Hematopoietic multipotent progenitor cell treated with erythropoietin and hydrocortisone succinate and interleukin-3 and kit ligand, for 15 days (in vitro differentiated cells): ENCODE measurements at places on chromosomes 6 and 20.
A peak's percentile ranks its signal among the peaks of the same experiment; 100 is the strongest.

GRCh38 chr6:152471456-152472265 lies 165.5 kb downstream of the SYNE1 start:
- no peak for DNase-seq

DNA sequence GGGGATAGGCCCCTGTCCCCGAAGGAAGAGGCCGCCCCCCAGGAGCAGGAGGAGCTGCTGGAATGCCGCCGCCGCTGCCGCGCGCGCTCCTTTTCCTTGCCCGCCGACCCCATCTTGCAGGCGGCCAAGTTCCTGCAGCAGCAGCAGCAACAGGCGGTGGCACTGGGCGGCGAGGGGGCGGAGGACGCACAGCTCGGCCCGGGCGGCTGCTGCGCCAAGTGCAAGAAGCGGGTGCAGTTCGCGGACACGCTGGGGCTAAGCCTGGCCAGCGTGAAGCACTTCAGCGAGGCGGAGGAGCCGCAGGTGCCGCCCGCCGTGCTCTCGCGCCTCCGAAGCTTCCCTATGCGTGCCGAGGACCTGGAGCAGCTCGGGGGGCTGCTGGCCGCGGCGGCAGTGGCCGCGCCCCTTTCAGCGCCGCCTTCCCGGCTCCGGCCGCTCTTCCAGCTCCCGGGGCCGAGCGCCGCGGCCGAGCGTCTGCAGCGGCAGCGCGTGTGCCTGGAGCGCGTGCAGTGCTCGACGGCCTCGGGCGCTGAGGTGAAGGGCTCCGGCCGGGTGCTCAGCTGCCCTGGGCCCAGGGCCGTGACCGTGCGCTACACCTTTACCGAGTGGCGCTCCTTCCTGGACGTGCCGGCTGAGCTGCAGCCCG lies 630 bp downstream of the PPP1R3G start:
- no peak for DNase-seq

GRCh38 chr6:52815167-52816092 lies 11.8 kb upstream of the GSTA1 start:
- DNase-seq = peak; percentile 44

- no peak for DNase-seq
Measured at GRCh38 chr6:122996794-122997505, 915 bp downstream of the CLVS2 start.

DNA sequence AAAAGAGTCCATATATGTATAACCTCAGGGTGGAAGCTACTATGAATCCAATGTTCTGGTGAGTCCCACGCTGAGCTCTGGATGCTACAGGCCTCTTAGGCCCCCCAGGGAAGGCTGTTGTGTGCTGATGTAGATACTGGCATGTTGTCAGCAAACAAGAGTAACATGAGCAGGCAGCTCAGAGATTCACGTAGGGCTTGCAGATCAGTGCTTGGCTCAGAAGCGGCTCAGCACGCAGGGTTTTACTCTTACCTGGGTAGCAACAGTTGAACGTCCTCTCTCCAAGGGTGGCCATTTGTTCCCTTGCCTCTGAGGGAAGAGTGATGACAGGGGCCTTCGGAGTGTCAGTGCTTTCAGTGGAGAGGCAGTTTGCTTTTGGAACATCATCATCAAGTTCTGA lies 93.4 kb downstream of the ZFP64 start:
- no peak for DNase-seq

GRCh38 chr6:110816677-110817076 lies 1.4 kb upstream of the CDK19 start:
- no peak for DNase-seq

- DNase-seq = peak; percentile 68
Measured at GRCh38 chr6:27133281-27134227, 113.9 kb upstream of the PRSS16 start.
